ENCODE measurements at places on chromosomes 5 and 9. TPM values are rescaled to one million over a fixed set of nuclear protein-coding genes. Genes with fewer than 3 reads are reported as not detected.

The SOHLH1 gene
- not detected for total RNA-seq

The PPP3R2 gene
- not detected for total RNA-seq

The SAPCD2 gene
- 22.8 TPM for total RNA-seq

The SLC6A3 gene
- not detected for total RNA-seq

The ADAMTSL2 gene
- total RNA-seq: not detected

The PDE6A gene
- total RNA-seq: not detected

The SLC24A2 gene
- total RNA-seq: not detected

The GPX8 gene
- total RNA-seq: not detected

The FOXD4L6 gene
- total RNA-seq: not detected

The IFNK gene
- not detected for total RNA-seq

The TAF9 gene
- 63.0 TPM for total RNA-seq

The TLR4 gene
- total RNA-seq: not detected

The CFAP90 gene
- not detected for total RNA-seq

The CAVIN4 gene
- total RNA-seq: 0.19 TPM

The NR4A3 gene
- 51.1 TPM for total RNA-seq

The IL17B gene
- total RNA-seq: not detected

The HSPB3 gene
- not detected for total RNA-seq

The DMRT3 gene
- total RNA-seq: not detected

The ANKH gene
- total RNA-seq: 46.7 TPM

The CCL27 gene
- total RNA-seq: 0.52 TPM

The TGFBI gene
- total RNA-seq: not detected

The ANKRD31 gene
- 0.47 TPM for total RNA-seq

The DCAF12 gene
- total RNA-seq: 51.9 TPM

The LECT2 gene
- total RNA-seq: not detected

The IFNA16 gene
- not detected for total RNA-seq

The KIF27 gene
- total RNA-seq: 2.7 TPM

The ENHO gene
- total RNA-seq: not detected

The MEGF9 gene
- 4.9 TPM for total RNA-seq

The CCT5 gene
- 581 TPM for total RNA-seq

All from activated CD4-positive, alpha-beta T cell treated with anti-CD3 and anti-CD28 coated beads, Interleukin-2, amount 10 ng/mL, durations not matched to agents 24 days and 14 days (primary cell).